ENCODE measurements at places on chromosomes 4 and X.

DNA sequence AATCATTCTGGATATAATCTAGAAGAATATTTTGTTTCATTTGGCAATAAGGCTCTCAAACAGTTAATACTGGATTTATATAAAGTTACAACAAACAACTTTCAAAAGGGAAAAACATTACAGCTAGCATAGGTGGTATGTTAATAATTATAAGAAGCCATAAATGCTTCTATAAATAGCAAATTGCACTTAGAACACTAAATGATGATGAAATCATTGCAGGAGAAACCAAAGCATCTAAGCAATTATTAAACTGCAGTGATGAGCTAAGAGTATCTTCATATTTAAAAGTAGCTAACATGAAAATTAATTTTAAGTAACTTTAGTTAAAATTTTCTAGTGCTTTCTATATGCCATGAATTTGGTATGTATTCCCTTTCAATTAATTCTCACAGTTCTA lies 189.5 kb downstream of the CENPC start:
- no peak for DNase-seq

DNA sequence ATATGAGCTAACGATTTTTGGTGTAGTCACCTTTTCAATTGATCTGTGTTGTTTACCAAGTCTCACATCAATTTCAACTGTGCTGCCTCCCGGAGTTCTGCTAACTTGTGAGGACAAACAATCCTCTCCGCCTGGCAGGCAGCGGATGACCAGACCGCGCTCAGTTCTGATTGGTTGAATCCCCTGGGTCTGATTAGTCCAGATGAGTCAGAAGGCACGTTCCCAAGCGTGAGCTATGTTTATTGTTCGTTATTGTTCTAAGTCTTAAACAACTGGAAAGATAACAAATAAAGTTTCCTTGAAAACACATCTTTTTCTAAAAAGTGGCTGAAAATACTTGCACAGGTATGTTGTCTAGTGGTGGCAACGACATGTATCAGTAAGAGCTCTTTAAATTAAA lies 37.9 kb upstream of the TRPC3 start:
- no peak for DNase-seq

DNA sequence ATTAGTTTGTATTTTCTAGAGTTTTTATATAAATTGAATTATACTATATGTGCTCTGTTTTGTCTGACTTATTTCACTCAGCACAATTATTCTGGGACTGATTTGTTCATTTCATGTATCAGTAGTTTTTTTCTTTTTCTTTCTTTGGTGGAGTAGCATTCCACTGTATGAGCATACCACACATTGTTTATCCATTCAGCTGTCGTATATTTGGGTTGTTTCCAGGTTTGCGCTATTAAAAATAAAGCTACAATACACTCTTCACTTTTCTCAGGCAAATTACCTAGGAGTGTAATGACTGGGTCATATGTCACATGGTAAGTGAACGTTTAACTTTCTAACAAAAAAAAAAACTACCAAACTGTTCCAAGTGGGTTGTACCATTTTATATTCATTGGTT lies 9.6 kb upstream of the OTUD4 start:
- DNase-seq, result no peak

DNA sequence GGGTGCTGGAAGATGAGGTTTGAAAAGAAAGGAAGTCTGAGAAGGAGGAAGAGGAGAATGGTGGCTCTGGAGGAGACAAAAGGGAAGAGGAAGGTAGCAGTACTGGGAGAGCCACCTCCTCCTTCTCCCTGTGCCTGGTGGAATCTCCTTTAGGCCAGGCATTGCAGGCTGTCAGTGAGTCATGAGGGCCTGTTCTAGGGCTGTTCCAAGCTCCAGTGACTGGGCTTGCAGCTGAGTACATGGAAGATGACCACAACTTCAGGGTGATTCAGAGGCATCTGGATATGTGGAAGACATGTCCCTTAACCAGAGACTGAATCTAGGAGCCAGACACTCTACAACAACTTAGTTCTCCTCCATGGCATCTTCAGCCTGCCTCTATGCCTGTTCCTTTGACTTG lies 107.8 kb downstream of the EFNB1 start:
- no peak for DNase-seq

- no peak for DNase-seq
Observed at GRCh38 chr4:172514801-172515200, 653.8 kb upstream of the GALNT7 start.

- no peak for DNase-seq
Observed at GRCh38 chrX:48468247-48468671, 1.8 kb downstream of the SLC38A5 start.

DNA sequence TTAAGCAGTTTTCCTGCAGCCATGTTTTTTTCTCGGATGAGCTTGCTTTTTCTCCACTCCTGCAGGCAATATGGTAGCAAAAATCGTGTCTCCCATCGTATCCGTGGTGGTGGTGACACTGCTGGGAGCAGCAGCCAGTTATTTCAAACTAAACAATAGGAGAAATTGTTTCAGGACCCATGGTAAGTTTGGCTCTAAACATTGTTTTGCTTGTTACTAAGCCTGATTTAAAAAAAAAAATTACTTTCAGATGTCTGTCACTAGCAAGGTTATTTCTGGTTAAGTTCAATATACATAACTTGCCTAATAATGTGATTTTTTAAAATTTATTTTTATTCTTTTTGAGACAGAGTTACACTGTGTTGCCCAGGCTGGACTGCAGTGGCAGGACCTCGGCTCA lies 17.5 kb upstream of the GYG2 start:
- DNase-seq, result no peak

GRCh38 chr4:180799798-180800197 lies 1443.4 kb upstream of the TENM3 start:
- DNase-seq, result no peak

DNA sequence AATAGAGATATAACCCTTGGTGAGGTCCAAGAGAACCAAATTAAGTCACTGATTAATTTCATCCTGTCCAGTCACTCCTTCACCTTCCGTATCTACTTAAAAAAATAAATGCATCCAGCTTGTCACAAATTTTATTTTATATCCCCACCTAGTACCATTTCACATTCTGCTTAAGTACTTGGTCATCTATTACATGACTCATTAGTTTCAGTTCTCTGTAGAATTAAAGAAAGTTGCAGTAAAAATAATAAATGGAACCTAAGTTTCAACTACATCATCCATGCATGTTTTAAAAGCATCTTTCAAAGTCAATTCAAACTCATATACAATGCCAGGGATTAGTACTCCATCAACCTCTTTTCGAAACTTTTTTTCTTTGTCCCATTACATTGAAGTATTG lies 130.2 kb downstream of the SH2D1A start:
- DNase-seq, result no peak

Measured in activated T-cell treated with anti-CD3 and anti-CD28 coated beads, Interleukin-2, amount 50 U/mL, for 1 hour (primary cell).